ENCODE measurements at places on chromosomes 13 and 19. TPM values are rescaled to one million over a fixed set of nuclear protein-coding genes. Genes with fewer than 3 reads are reported as not detected.

SMIM44 gene
- total RNA-seq = not detected

KLK14 gene
- 0.91 TPM for total RNA-seq

HOMER3 gene
- 1.1 TPM for total RNA-seq

PRODH2 gene
- total RNA-seq = not detected

LRRC63 gene
- total RNA-seq = 1.5 TPM

CGB5 gene
- not detected for total RNA-seq

IGFL1 gene
- total RNA-seq = not detected
